Chondrocyte (in vitro differentiated cells): ENCODE measurements at places on chromosomes 2 and 18. TPM values are rescaled to one million over a fixed set of nuclear protein-coding genes. Genes with fewer than 3 reads are reported as not detected.
A peak's percentile ranks its signal among the peaks of the same experiment; 100 is the strongest.

DNA sequence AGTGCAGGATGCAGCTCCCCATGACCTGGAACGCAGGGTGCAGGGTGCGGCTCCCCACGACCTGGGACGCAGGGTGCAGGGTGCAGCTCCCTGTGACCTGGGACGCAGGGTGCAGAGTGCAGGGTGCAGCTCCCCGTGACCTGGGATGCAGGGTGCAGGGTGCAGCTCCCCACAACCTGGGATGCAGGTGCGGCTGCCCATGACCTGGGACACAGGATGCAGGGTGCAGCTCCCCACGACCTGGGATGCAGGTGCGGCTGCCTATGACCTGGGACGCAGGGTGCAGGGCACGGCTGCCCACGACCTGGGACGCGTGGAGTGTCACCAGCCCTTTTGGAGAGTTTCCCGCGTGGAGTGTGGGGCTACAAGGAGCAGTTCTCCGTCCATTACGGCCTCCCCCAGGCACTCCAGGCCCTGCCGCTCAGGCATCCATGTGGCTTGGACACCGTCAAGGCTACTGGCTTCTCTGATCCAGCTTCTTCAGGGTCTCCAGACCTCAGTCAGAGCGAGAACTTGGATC, 38.7 kb downstream of the PXDN start:
- H3K27ac ChIP-seq = no peak overlapping the region
- H3K36me3 ChIP-seq = peaks cover 4% of the 10 kb centered on the region
- DNase-seq = no peak
- no peak overlapping the region for H3K4me3 ChIP-seq
- H3K27me3 ChIP-seq = no peaks in the 10 kb centered on the region

DNA sequence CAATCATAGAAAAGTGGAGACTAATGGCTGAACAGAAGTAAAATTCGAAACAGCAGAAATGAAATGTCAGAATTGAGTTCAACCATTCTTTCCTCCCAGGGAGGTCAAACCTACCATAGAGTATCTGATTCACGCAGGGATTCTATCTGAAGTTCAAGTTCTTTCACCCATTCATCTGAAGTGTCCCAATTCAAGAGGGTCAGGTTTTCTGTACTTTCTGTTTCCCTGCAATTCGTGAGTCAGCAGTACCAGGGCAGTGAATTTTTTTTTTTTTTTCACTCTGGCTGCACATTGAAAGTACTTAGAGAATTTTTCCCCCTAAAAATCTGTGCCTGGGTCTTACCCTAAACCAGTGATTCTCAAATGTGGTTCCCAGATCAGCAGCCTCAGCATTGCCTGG, 40.9 kb upstream of the CCDC88A start:
- H3K4me1 ChIP-seq = peaks cover 6% of the 10 kb centered on the region
- DNase-seq = no peak
- peaks cover 15% of the 10 kb centered on the region for H3K27me3 ChIP-seq
- H3K4me3 ChIP-seq = no peak overlapping the region
- peaks cover 6% of the 10 kb centered on the region for H3K36me3 ChIP-seq

DNA sequence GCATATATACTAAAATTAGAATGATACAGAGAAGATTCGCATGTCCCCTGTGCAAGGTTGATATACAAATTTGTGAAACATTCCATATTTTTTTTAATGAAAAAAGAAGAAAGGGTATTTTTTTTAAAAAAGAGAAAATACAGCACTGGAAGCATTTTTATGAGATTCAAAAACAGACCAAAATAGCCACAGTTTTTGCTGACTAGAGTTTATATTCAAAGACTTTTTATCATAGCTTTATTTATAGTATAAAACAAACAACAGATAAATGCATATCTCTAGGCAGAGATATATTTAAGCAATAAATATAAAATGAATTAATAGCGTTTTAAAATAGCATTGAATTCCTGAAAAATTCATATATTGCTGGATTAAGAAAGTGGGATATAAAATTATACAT, 436.5 kb upstream of the ACVR2A start:
- no peak overlapping the region for H3K4me3 ChIP-seq
- no peaks in the 10 kb centered on the region for H3K36me3 ChIP-seq
- no peak for DNase-seq
- H3K27ac ChIP-seq = no peak overlapping the region

DNA sequence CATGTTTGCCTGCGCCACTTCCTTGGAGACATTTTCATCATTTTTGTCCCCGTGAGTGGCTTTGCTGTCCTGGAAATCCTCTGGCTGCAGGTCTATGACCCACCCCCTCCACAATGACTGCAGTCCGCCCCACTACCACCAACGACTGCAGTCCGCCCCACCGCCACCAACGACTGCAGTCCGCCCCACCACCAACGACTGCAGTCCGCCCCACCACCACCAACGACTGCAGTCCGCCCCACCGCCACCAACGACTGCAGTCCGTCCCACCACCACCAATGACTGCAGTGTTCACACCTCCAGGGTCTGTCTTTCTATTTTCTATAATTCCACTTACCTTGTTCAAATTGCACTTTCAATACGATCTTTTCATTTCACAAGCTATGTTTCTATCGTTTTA, 820.7 kb upstream of the SALL3 start:
- no peak overlapping the region for H3K4me3 ChIP-seq
- no peaks in the 10 kb centered on the region for H3K36me3 ChIP-seq
- no peak for DNase-seq
- H3K27ac ChIP-seq = no peak overlapping the region

- no peak overlapping the region for H3K4me3 ChIP-seq
- H3K27me3 ChIP-seq = peaks cover 3% of the 10 kb centered on the region
- H3K36me3 ChIP-seq = no peaks in the 10 kb centered on the region
- H3K4me1 ChIP-seq = no peaks in the 10 kb centered on the region
- no peak for DNase-seq
- no peak overlapping the region for H3K27ac ChIP-seq
These were observed 110.7 kb upstream of the APCDD1 start for GRCh38 chr18:10343778-10344177.

DNA sequence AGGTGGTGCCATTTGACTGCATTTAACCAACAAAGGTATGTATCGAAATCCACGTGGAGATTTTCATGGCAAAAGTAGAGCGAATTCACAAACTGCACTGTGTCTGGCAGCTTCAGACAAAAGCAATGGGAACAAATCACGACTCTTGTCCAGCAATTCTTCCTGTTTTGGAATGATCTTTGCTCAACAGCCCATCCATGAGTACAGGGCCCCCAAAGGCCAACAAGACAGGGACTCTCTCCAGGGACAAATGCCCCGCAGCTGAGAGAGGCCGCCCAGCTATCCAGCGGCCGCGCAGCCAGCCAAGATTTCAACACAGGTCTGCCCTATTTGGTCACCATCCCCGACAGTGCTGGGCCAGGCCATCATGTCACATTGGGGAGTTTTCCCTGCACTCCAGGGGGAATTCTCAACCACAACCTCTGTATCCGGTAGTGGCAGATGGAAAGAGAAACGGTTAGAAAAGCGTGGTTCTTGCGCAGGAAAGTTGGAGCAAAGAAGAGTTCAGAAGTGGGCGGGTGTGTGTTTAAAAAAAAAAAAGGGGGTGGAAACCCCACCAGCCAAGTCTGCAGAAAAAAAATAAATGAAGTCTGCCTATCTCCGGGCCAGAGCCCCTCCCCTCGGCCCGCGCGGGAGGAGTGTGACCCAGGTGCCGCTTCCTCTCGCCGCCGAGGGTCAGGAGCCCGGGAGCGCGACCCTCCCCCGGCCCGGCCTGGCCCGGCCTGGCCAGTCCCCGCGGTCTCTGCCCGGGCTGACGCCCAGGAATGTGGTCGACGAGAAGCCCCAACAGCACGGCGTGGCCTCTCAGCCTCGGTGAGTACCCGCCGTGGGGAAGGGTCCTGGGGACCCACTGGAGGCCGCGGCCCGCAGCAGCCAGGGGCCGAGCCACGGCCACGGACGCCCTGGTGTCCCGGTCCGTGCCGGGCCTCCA, at the start of gene GYPC:
TSS of gene GYPC (plus strand) at position 659 of the 931 bp plus-strand sequence. CDS start at position 765, 106 bp downstream.
- peak within 1 kb of the TSS; percentile 97 for H3K4me3 ChIP-seq
- peaks cover under 1% of the 10 kb centered on the region for H3K36me3 ChIP-seq
- no peak for DNase-seq
- peak within 1 kb of the TSS; percentile 98 for H3K27ac ChIP-seq
- H3K27me3 ChIP-seq = no peaks in the 10 kb centered on the region
- H3K4me1 ChIP-seq = peaks cover 42% of the 10 kb centered on the region

Gene APCDD1
- total RNA-seq = 9.5 to 41.3 TPM (median 13.1 TPM) in 3 replicates

Gene C1GALT1C1L
- not detected in 3 replicates for total RNA-seq

Gene POTEJ
- not detected in 3 replicates for total RNA-seq
